ENCODE measurements at places on chromosomes 6 and 20.

GRCh38 chr6:139291813-139292619, at the start of gene TXLNB:
TXLNB (minus strand) TSS chr6:139291998; CDS start chr6:139288899, 3,099 bp downstream.
- peak; percentile 57 for DNase-seq

DNA sequence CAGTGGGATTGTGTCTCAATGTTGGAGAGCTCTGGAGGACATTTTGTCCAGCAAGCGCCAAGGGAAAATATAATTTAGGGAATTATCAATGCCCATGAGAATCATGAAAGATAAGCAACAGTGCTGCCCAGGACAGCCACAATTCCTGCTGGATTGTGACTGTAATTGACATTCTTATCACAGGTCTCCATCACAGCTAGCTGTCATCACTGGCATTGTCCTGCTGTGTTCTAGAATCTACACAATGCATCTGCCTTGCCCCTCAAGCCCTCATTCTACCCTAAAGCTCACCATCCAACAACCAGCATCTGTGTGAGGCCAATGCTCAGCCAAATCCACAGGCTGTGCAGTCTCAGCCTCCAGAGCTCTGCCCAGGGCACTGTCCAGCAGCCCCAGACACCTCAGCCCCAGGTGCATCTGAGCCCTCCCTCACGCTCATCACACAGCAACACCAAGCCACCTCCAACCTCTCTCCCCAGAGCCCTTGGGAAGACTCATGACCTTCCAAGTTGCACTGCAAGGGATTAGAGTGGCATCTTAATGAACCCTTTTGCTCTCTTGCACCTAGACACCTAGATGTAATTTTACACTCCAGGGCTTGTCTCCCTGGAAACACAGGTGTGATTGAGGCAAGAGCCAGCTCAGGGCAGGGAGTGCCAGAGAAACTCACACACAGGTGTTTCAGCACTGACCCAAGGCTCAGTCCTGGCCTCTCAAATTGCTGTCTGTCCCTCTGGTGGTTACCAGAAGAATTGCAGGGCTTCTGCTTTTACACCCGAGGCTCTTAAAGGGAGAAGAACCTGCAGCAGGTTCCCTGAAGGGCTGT, 85.2 kb upstream of the PHACTR3 start:
- no peak for DNase-seq

DNA sequence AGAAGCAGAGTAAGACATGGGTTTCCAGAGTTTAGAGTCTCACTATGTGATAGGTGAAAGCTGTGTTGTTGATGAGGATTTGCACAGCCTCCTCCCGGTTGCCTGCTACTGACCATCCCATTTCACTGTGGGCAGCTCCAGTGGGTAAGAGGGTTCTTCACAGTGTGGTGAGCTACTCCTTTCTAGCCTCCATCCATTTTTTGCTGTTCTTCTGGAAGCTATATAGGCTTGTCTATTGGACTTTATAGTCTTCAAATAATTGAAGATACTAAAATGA, 13.4 kb downstream of the UST start:
- no peak for DNase-seq

- no peak for DNase-seq
These were observed 11.3 kb upstream of the MYT1 start for GRCh38 chr20:64152906-64153305.

DNA sequence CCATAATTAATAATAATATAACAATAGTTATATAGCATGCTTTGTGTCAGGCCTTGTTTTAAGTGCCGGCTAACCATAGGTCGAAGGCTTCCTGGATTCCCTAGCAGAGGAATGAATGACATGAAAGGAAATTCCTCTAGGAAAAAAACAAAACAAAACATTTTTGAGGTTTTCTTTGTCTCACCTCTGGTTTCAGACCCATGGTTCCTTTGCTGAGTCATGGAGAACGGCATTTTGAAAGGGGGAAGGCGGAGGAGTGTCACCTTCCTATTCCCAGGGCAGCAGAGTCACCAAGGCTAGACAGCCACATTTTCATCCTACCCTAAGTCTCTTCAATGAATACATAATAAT, 25.3 kb upstream of the CCND3 start:
- DNase-seq = no peak

- no peak for DNase-seq
These were observed 350.8 kb upstream of the RSPO3 start for GRCh38 chr6:126767711-126768110.

- no peak for DNase-seq
These were observed 127.4 kb downstream of the C6orf118 start for GRCh38 chr6:165181951-165182414.

Measured in stimulated activated CD4-positive, alpha-beta T cell treated with anti-CD3 and anti-CD28 coated beads, TNF-alpha, amount 100 ng/mL, for 24 hours (primary cell).